ENCODE measurements at places on chromosomes 4 and X. TPM values are rescaled to one million over a fixed set of nuclear protein-coding genes. Genes with fewer than 3 reads are reported as not detected.

The AMER1 gene
- 3.0 TPM for total RNA-seq

The SHROOM4 gene
- 0.42 TPM for total RNA-seq

The SASH3 gene
- total RNA-seq, result not detected

The AKAP14 gene
- not detected for total RNA-seq

The PPP1R2C gene
- total RNA-seq, result not detected

DNA sequence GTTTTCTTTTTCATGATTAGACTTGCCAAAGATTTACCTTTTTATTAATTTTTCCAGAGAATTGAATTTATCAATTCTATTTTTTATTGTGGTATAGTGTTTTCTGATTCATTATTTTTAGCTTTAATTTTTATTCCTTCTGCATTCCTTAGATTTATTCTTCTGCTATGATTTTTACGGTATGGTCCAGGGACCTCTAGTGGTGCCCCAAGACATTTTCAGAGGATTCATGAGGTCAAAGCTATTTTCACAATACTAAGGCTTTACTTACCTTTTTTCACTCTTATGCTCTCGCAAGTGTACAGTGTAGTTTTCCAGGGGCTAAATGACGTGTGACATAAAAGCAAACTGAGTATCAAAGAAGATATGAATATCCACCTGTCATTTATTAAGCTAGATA lies 8.0 kb downstream of the RADX start:
- no peak for DNase-seq

DNA sequence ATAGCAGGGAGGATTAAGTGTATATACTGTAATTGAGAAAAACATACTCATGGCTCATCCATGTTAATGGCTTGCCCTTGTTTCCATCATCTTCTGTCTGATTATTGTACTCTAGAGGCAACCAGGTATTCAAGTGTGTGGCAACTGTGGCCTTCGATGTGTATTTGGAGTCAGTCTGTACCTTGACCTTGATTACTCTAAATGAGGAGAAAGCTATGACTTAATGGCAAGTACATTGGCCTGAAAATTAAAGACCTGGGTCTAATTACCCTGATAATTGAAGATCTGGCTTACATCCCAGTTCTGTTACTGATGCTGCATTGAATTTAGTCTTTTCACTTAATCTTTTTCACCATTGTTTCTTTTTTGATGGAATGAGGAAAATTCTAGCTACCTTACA lies 409.2 kb downstream of the CCSER1 start:
- DNase-seq, result no peak

DNA sequence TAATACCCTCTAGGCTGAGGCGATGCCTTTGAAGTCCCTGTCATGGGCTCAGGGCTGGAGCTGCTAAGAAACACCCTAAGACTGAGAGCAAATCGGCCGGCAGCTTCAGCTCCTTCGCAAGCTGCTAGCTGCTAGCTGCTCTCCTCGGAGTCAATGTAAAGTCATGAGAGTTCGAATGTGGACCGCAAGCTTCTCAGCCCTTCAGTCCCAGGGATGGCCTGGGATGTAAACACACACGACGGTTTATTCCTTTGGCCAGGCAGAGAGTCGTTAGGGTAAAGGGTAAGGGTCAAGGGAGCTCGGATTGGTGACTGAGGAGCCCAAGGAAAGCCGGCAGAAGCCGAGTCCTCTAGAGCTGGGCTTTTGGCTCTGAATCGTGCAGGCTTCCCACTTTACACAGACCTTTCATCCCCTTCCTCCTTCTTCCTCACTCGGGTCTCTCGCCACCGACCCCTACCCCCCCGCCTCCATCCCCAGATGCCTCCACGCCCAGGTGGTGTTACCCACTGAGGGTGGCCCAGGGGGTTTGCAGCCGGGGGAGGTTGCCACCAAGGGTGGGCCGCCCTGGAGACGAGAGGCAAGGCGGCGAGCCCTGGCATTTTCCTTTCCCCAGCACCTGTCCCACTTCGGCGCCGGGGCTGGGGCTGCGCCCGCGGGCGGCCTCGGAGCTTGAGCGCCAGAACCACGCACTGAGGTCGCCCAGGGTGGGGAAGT lies 3.1 kb upstream of the BCORL1 start:
- DNase-seq, result no peak

- DNase-seq, result no peak
Observed at GRCh38 chr4:138761638-138762220, 253.9 kb upstream of the NOCT start.

GRCh38 chr4:17558941-17559708 lies 17.9 kb upstream of the LAP3 start:
- no peak for DNase-seq

- DNase-seq, result peak; percentile 75
Observed at GRCh38 chr4:12118651-12119213, 690.0 kb upstream of the HS3ST1 start.

GRCh38 chrX:123713841-123714240 lies 19.0 kb downstream of the THOC2 start:
- DNase-seq, result no peak

Measured in foreskin keratinocyte (primary cell).